H1 (cell line): ENCODE measurements at places on chromosomes 6 and 20. TPM values are rescaled to one million over a fixed set of nuclear protein-coding genes. Genes with fewer than 3 reads are reported as not detected.

DNA sequence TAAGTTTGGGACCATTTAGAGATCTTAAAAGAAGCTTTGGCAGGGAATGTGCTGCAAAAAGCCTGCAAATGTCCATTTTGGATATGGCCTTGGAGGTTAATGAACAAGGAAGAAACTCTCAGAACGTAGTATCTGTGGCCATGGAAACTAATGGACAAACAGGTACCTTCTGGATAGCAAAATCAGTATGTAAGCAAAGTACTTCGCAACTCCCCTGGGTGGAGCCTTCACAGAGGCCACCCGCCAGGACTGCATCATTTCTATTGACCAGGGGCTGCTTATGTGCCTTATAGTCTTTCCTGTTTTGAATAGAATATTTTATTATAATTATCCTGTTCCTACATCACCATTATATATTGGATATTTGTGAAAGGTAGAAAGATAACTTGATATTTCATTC lies 510.8 kb upstream of the SYNCRIP start:
- no peak for DNase-seq

GRCh38 chr6:142929751-142930358 lies 15.1 kb downstream of the HIVEP2 start:
- no peak for DNase-seq

DNA sequence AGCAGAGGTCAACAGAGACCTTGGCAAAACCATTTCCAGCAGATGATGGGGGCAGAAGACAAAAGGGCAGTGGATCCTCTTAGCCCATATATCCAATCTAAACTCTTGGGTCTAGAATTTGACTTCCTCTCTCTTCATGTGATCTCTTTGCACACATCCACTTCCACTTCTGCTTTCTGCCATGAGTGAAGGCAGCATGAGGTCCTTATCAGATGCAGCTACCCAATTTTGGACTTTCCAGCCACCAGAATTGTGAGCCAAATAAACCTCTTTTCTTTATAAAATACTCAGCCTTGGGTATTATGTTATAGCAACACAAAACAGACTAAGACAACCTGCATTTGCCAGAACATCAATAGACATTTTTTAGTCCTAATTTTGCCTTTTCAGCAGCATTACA lies 191.6 kb downstream of the ADAT2 start:
- DNase-seq = no peak

DNA sequence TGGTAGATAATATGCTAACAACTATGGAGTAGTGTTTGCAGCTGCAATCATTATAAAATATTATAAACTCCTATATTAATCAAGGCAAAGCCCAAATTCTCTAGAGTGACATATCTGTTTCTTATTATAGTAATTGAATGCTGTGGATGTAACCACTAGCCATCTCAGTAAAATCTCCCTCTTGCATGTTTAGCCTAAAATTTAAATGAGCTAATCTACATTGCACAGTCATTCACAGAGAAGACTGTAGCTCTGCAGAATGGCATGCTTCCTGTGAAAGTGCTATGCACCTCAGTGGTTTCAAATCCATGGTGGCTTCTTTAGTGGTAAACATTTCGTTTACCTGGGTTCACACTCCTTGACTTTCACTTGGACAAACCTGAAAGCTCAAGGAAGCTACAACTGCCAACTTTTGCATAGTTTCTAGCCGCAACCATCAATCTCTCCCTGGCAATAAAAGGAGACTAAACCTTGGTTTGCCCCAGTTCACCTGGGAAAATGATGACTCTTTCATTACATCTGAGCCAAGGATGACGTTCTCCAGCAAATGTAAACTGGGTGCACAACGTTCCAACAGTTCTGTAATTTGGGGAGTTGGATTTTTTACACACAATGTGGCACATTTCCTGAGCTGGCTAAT lies 47.2 kb downstream of the FILIP1 start:
- DNase-seq = no peak

GRCh38 chr20:53555081-53555480 lies 38.6 kb downstream of the ZNF217 start:
- no peak for DNase-seq

DNA sequence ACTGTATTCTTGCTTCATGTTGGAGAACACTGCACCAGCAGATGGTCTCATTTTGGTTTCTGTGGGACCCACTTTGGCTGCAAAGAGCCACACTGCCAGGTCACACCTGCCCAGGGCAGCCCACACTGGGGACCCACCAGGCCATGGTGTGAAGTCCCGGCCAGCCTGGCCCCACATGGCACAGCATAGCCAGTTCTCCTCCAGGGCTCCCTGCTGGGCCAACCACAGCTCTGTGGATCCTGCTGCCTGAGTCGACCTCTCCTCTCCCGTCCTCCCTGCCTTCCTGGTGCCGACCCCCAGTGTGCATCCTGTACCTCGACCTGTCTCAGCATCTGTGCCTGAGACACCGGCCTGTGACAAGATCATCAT lies 3.0 kb downstream of the ARFRP1 start:
- no peak for DNase-seq

DNA sequence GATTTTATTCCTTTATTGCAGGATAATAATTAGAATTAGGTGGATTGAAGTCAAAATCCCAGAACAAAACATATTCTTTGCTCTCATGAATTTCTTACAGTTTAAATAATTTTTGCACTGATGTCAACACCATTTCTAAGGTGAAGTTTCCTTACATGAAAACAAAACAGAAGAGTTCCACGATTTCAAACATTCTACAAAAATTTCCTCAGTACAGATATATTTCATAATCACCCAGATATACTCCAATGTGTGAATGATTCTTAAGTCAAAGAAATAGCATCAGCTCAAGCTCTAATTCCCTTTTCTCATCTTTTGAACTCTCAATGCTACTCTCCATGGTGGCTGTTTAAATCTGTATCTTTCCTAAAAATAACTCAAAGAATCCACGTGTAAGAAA lies 39.5 kb upstream of the THBS2 start:
- no peak for DNase-seq

- DNase-seq = no peak
Observed at GRCh38 chr6:149169761-149170511, 147.6 kb upstream of the TAB2 start.

GRCh38 chr6:28841290-28841689 lies 82.5 kb downstream of the TRIM27 start:
- no peak for DNase-seq

GRCh38 chr6:51387907-51388306 lies 569.2 kb downstream of the TFAP2B start:
- DNase-seq = no peak

FOXQ1 gene
- polyA plus RNA-seq = 0.03 TPM in 2 replicates

AGER gene
- 3.8 and 5.5 TPM in 2 replicates for polyA plus RNA-seq

BHLHE23 gene
- polyA plus RNA-seq = 0.36 TPM in 1 of 2 replicates, not detected in the other

CD93 gene
- under 0.01 and 0.02 TPM in 2 replicates for polyA plus RNA-seq
